ENCODE measurements at places on chromosomes 6 and 20. TPM values are rescaled to one million over a fixed set of nuclear protein-coding genes. Genes with fewer than 3 reads are reported as not detected.

SAMD3 gene
- total RNA-seq, result 2.4 TPM

PI16 gene
- 2.5 TPM for total RNA-seq

HLA-DRB5 gene
- 2.0 TPM for total RNA-seq

C20orf96 gene
- total RNA-seq, result 2.5 TPM

HRH3 gene
- total RNA-seq, result not detected

SRSF12 gene
- total RNA-seq, result 0.55 TPM

ETV7 gene
- total RNA-seq, result 2.5 TPM

SIGLEC1 gene
- total RNA-seq, result 0.20 TPM

C20orf141 gene
- not detected for total RNA-seq

DNA sequence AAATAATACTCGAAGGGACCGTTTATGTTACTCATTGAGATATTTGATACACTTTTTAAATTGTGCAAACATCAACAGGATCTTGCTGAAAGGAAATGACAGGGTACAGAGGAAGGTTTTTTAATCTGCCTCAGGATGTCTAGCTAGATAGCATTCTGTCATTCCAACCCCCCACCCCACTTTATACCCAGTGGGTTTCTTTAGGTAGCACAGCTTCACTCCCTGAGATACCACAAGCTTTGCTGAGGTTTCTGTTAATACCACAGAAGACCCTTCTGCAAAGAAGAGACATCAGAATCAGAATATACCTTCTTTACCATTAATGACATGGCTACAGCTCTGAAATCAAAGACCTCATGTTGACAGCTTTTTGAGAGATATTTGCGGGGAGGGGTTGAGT, 1.3 kb downstream of the PHACTR2 start:
- H3K27ac ChIP-seq, result peak overlapping the region; percentile 84
- H3K27me3 ChIP-seq, result no peaks in the 10 kb centered on the region
- H3K4me3 ChIP-seq, result peak overlapping the region; percentile 57
- peaks cover 3% of the 10 kb centered on the region for H3K4me1 ChIP-seq
- no peaks in the 10 kb centered on the region for H3K36me3 ChIP-seq

- H3K4me1 ChIP-seq, result no peaks in the 10 kb centered on the region
- H3K4me3 ChIP-seq, result no peak within 1 kb of the TSS
- DNase-seq, result no peak
- H3K36me3 ChIP-seq, result no peaks in the 10 kb centered on the region
- H3K27me3 ChIP-seq, result no peaks in the 10 kb centered on the region
These were observed at the start of gene HLA-DQA2 for GRCh38 chr6:32741031-32741960. TSS of gene HLA-DQA2 (plus strand) at chr6:32741391. CDS start at chr6:32741444, 53 bp downstream.

DNA sequence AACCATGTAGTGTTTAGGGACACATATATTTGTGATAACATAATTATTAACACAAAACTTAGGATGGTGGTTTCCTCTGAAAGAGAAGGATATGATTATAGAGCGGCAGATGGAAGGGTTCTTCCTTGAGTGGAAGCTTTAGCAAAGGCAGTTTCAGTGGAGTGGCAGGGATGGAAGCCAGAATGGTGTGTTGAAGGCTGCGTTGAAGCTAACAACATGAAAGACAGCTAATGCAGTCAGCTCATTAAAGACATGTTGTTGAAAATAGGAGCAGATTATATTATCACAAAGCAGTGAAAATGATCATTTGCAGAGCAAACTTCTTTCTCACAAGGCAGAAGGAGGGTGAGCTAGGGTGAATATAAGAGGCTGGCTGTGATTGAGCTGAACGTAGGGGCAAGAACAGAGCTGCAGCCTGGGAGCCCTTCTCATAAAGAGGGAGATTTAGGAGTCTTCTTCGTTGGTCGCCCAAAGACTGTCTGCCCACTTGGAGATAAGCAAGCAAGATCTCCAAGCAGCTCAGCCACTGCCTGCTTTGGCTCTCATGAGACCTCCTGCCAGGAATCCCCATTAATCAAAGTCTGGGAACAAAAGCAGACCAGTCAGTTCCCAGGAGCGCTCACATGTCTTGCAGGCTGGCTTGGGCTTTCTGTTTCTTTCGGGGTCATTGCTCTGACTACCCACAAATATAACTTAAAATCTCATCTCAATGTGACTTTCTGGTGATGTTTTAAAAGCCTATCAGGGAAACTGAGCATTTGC, 2.6 kb upstream of the ANKRD6 start:
- no peak overlapping the region for H3K4me3 ChIP-seq
- H3K27ac ChIP-seq, result peak overlapping the region; percentile 23
- H3K36me3 ChIP-seq, result no peaks in the 10 kb centered on the region
- DNase-seq, result peak; percentile 16

- no peak for DNase-seq
- H3K27ac ChIP-seq, result peak overlapping the region; percentile 67
- H3K36me3 ChIP-seq, result no peaks in the 10 kb centered on the region
- H3K27me3 ChIP-seq, result no peaks in the 10 kb centered on the region
- H3K4me3 ChIP-seq, result peak overlapping the region; percentile 54
These were observed 793 bp upstream of the FAM50B start for GRCh38 chr6:3848380-3848779.

DNA sequence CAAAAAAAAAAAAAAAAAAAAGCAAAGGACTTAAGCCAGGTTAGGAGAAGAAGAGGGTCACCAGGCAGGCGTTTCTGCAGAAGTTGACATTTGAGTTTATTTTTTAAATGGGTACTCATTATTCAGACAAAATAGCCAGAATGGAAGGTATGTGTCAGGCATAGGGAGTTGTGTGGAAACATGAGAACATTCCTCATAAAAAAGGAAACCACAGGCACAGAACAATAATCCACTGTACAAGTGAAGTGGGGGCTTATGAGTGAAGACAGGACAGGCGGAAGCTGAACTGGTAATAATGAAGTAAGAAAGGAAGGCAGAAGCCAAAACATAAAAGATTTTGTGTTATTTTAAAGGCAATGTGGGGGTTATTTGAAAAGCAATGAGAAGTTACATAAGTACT, 104.6 kb downstream of the EPB41L2 start:
- no peak overlapping the region for H3K27ac ChIP-seq
- H3K4me3 ChIP-seq, result no peak overlapping the region
- no peak for DNase-seq
- H3K36me3 ChIP-seq, result no peaks in the 10 kb centered on the region
- H3K4me1 ChIP-seq, result no peaks in the 10 kb centered on the region

GRCh38 chr20:43789593-43789992, 62.8 kb upstream of the GTSF1L start:
- H3K4me1 ChIP-seq, result no peaks in the 10 kb centered on the region
- no peak overlapping the region for H3K4me3 ChIP-seq

GRCh38 chr6:105591053-105591452, 188.2 kb upstream of the PREP start:
- DNase-seq, result no peak
- no peaks in the 10 kb centered on the region for H3K27me3 ChIP-seq
- no peaks in the 10 kb centered on the region for H3K4me1 ChIP-seq
- no peaks in the 10 kb centered on the region for H3K36me3 ChIP-seq
- no peak overlapping the region for H3K4me3 ChIP-seq
- no peak overlapping the region for H3K27ac ChIP-seq

GRCh38 chr6:83868639-83869038, 9.2 kb downstream of the CYB5R4 start:
- no peaks in the 10 kb centered on the region for H3K27me3 ChIP-seq
- H3K27ac ChIP-seq, result no peak overlapping the region
- H3K4me3 ChIP-seq, result no peak overlapping the region
- no peak for DNase-seq
- no peaks in the 10 kb centered on the region for H3K36me3 ChIP-seq

- no peaks in the 10 kb centered on the region for H3K36me3 ChIP-seq
- no peak overlapping the region for H3K4me3 ChIP-seq
- peak overlapping the region; percentile 6 for H3K27ac ChIP-seq
- no peaks in the 10 kb centered on the region for H3K4me1 ChIP-seq
- no peaks in the 10 kb centered on the region for H3K27me3 ChIP-seq
These were observed 16.6 kb downstream of the CRYBG1 start for GRCh38 chr6:106377061-106377540.

DNA sequence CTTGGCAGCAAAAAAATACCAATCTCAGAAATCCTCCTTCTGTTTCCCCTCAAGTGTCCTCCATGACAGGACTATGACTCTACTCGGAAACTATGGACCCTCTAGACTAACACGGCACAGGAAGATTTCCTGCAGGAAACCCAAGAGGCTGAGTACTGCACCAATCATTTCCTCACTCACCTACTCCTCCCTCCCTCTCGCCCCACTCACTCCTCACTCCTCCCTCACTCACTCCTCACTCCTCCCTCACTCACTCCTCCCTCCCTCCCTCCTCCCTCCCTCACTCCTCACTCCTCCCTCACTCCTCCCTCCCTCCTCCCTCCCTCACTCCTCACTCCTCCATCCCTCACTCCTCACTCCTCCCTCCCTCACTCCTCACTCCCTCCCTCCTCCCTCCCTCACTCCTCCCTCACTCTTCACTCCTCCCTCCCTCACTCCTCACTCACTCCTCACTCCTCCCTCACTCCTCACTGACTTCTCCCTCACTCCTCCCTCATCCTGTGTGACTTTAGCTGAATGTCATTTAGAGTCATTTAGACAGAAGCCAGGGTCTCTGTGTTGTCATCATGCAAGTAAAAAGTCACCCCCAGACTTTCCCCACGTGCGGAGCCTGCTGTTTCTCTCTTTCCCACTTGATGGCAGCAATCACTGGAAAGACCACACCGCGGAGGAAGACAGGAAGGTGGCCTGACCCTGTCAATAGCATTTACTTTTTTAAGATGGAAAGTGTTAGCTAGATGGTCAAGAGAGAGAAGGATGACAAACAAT, 226.8 kb upstream of the PDE10A start:
- H3K27me3 ChIP-seq, result no peaks in the 10 kb centered on the region
- no peak overlapping the region for H3K4me3 ChIP-seq
- H3K4me1 ChIP-seq, result no peaks in the 10 kb centered on the region

DNA sequence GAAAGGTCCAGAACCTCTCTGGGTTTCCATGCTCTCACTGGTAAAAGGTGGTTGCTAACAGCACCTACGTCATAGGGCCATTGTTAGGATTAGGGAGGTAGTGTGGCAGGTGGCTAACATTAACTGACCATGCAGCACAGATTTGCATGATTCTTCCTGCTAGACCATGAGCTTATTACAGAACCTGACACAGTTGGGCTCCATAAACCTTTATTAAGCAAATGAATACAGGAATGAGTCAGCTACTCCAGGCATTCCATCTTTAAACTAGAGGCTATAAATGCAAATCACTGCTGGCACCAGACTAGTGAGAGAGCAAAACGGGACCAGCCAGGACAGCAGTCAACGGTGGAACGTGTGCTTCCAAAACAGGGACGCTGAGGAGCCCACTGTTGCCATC, 440.1 kb downstream of the PTPRT start:
- H3K27ac ChIP-seq, result no peak overlapping the region
- H3K36me3 ChIP-seq, result no peaks in the 10 kb centered on the region
- DNase-seq, result no peak
- no peaks in the 10 kb centered on the region for H3K27me3 ChIP-seq
- no peak overlapping the region for H3K4me3 ChIP-seq
- H3K4me1 ChIP-seq, result no peaks in the 10 kb centered on the region

GRCh38 chr6:14381829-14382677, 264.5 kb downstream of the CD83 start:
- no peak overlapping the region for H3K27ac ChIP-seq
- H3K27me3 ChIP-seq, result no peaks in the 10 kb centered on the region
- H3K4me3 ChIP-seq, result no peak overlapping the region

GRCh38 chr20:47998736-47999135, 213.5 kb upstream of the SULF2 start:
- H3K36me3 ChIP-seq, result no peaks in the 10 kb centered on the region
- no peak overlapping the region for H3K4me3 ChIP-seq
- H3K27ac ChIP-seq, result no peak overlapping the region
- no peaks in the 10 kb centered on the region for H3K4me1 ChIP-seq
- DNase-seq, result no peak

GRCh38 chr20:3364323-3365013, 43.0 kb downstream of the DNAAF9 start:
- H3K27me3 ChIP-seq, result no peaks in the 10 kb centered on the region
- no peak overlapping the region for H3K27ac ChIP-seq
- no peaks in the 10 kb centered on the region for H3K4me1 ChIP-seq
- DNase-seq, result no peak

- H3K4me1 ChIP-seq, result peaks cover 5% of the 10 kb centered on the region
- peak; percentile 64 for DNase-seq
- H3K36me3 ChIP-seq, result no peaks in the 10 kb centered on the region
- H3K27ac ChIP-seq, result peak overlapping the region; percentile 32
- H3K27me3 ChIP-seq, result no peaks in the 10 kb centered on the region
These were observed 9.3 kb upstream of the LAMA5 start for GRCh38 chr20:62376112-62377063.

- no peaks in the 10 kb centered on the region for H3K36me3 ChIP-seq
- no peaks in the 10 kb centered on the region for H3K27me3 ChIP-seq
- peak overlapping the region; percentile 53 for H3K4me3 ChIP-seq
- peaks cover 14% of the 10 kb centered on the region for H3K4me1 ChIP-seq
These were observed 945 bp downstream of the TENT5A start for GRCh38 chr6:81751388-81752083.

- no peak for DNase-seq
- H3K4me1 ChIP-seq, result no peaks in the 10 kb centered on the region
- H3K4me3 ChIP-seq, result no peak overlapping the region
These were observed 650.7 kb downstream of the KIF16B start for GRCh38 chr20:15922556-15922955.

- H3K27me3 ChIP-seq, result no peaks in the 10 kb centered on the region
- H3K27ac ChIP-seq, result no peak overlapping the region
- H3K4me1 ChIP-seq, result no peaks in the 10 kb centered on the region
- DNase-seq, result no peak
- no peak overlapping the region for H3K4me3 ChIP-seq
These were observed 65.8 kb downstream of the SHPRH start for GRCh38 chr6:145898376-145898775.

- H3K4me3 ChIP-seq, result no peak overlapping the region
- H3K27ac ChIP-seq, result no peak overlapping the region
- DNase-seq, result no peak
- H3K27me3 ChIP-seq, result no peaks in the 10 kb centered on the region
These were observed 226.8 kb upstream of the HS3ST5 start for GRCh38 chr6:114569669-114570068.

- no peak overlapping the region for H3K4me3 ChIP-seq
- no peak for DNase-seq
- no peaks in the 10 kb centered on the region for H3K4me1 ChIP-seq
- peak overlapping the region; percentile 23 for H3K27ac ChIP-seq
- H3K27me3 ChIP-seq, result no peaks in the 10 kb centered on the region
These were observed 67.3 kb downstream of the PREX1 start for GRCh38 chr20:48760403-48760983.

DNA sequence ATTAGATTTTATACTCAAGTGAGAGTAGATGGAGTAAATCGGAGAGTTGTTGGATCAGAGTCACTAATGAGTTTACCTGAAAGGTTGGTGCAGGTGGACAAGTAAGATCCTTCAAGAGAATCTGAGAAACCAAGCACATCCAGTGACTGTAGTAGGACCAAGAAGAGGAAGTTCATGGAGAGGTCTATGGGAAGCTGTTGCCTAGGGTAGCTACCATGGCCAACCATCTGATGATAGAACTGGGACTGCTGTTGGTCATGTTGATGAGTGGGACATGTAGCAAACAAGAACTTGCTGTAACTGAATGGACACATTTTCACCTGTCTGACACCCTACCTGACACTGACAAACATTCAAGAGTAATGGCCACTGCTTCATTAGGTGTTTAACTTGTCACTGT, 11.3 kb upstream of the ADGB start:
- no peak overlapping the region for H3K27ac ChIP-seq
- H3K27me3 ChIP-seq, result no peaks in the 10 kb centered on the region
- DNase-seq, result no peak
- H3K4me3 ChIP-seq, result no peak overlapping the region

- no peaks in the 10 kb centered on the region for H3K36me3 ChIP-seq
- no peak for DNase-seq
- H3K4me3 ChIP-seq, result no peak overlapping the region
- H3K27ac ChIP-seq, result no peak overlapping the region
- H3K4me1 ChIP-seq, result no peaks in the 10 kb centered on the region
- no peaks in the 10 kb centered on the region for H3K27me3 ChIP-seq
These were observed 163.7 kb downstream of the CARMIL1 start for GRCh38 chr6:25442898-25443297.

GRCh38 chr6:111087871-111088667, 766 bp downstream of the SLC16A10 start:
- no peaks in the 10 kb centered on the region for H3K27me3 ChIP-seq
- H3K36me3 ChIP-seq, result no peaks in the 10 kb centered on the region
- DNase-seq, result peak; percentile 68
- H3K4me1 ChIP-seq, result peaks cover 3% of the 10 kb centered on the region

All from pancreas (tissue), 10 donors.